Activated CD4-positive, alpha-beta T cell treated with anti-CD3 and anti-CD28 coated beads, Interleukin-2, amount 50 U/mL, for 24 hours (primary cell): ENCODE measurements at places on chromosomes 2 and 18.

GRCh38 chr2:233051241-233052149 is 8.6 kb upstream of the INPP5D start:
- no peak for DNase-seq

DNA sequence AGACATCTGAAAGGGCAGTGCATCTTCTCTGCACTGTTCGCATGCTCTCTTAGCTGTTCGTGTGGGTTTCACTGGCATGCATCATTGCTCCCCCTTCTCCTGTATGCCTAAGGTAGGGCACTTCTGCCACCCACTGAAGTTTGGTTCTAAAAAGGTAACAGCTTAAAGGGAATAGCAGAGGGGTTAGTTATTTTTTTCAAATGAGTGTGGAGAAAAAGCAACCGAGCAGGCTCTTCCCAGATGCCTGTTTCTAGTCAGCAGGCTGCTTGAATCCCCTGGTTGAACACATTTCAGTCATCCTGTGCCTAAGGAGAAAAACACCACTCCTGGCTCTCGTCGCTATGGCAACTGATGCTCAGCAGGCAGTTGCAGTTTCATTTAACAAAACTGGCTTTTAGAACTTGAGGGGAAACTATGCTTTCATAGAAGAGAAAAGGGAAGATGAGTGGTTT is 69.8 kb upstream of the GALNT3 start:
- no peak for DNase-seq

DNA sequence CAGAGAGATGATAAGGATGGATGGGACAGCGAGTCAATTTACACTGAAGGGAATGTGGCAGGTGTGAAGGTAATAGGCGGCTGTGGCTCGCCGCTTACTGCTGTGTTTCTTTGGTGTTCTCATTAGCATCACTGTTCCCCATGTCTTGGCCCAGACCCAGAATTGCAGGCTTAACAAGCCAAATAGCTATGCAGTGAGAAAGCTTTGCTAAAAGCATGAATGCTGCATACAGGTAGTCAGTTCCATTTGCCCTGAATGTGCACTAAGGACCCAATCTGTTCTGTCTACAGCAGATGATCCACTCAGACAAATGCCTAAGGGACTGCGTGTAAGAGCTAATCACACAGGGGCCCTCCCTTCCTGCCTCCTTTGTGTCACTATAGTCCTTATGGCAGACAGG is 262.6 kb downstream of the DCDC2C start:
- DNase-seq: no peak

- DNase-seq: no peak
Observed at GRCh38 chr2:73283545-73284295, 558 bp downstream of the FBXO41 start.
